Right forelimb (tissue), 1 donor: ENCODE measurements at places on chromosomes 4 and X.

GRCh38 chr4:24434241-24434640, 150.1 kb downstream of the DHX15 start:
- DNase-seq: no peak

DNA sequence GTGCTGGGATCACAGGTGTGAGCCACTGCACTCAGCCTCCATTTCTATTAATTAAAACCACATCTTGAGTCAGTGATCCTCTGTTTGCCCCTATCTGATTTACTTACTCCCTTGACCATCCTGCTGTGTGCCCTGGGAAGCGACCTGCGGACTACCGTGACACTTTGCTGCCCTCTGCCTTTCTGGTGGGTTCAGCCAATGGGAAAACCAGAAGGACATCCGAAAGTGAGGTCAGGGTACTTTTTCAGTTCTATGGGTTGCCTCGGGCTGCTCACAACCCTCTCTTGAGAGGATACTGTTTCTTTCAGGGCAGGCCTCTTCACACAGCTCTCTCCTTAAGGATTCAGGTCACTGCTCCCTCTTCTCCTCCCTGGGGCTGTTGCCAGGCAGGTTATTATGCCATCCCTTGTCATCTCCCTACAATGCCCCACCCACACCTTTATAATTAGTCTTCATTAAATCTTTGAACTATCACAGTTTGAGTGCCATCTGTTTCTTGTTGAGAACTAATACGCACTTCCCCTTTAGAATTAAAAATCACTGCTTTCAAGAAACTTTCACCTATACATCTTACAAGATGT, 21.4 kb downstream of the PLAC8 start:
- no peak for DNase-seq

DNA sequence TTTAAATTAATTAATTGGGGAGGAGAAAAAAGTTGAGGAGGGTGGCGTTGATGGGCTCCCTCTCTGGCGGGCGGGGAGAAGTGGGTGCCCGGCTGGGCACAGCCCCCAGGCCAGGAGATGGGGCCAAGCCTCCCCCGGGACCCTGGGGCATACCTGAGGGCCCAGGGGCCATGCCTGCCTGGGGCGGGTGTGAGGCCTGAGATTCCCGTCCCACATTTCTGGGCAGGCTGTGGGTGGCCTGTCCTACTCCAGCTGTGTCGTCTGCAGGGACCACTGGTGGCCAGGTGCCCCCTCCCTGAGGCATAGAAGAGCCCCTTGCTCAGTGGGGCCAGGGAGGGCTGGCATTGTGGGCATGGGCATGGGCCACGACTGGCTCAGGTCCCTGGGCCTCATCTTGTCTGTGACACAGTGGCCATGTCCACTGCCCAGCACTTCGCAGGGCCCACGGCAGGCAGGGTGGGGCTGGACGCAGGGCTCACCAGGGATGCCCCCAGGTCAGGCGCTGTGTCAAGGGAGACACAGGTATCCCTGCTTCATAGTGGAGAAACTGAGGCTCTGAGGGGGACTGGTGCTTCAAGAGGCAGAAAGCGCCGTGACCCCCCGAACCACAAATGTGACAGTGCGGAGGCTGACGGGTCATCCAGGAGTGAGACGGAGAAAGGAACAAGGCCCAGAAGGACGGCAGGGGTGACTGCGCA, 60.1 kb downstream of the FAM53A start:
- DNase-seq: no peak

DNA sequence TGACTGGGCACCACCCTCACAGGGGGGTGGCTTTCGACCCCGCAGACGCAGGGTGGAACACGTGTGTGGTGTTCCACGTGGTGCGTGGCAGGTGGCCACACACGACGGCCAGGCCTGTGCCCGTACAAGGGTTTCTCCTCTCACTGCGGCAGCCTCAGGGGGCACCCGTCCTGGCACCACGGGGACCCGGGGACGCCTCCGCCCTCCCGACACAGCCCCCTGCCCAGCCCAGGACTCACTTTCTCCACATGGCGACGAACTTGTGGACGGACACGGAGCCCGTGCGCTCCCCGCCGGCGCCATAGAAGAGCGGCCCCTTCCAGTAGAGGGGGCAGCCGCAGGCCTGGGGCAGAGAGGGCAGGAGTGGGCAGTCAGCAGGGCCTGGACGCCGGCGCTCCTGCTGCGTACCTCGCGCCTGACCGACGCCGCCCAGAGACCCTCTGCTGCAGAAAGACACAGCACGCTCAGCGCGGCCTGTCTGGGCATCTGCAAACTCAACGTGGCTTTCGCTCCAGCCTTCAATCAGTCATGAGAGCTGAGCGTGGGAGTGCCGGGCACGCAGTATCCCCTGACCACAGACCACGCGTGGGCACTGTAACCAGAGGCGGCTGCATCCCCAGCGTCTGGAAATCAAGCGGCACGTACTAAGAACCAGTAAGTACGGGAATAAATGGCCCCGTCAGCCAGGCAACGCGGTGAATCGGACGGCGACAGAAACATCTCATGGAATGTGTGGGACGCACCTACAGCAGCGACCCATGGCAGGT, 28.9 kb upstream of the GTPBP6 start:
- no peak for DNase-seq

GRCh38 chrX:153397256-153397960, 3.7 kb downstream of the PNMA6E start:
- DNase-seq: no peak

GRCh38 chr4:48275686-48276085, 6.0 kb upstream of the TEC start:
- DNase-seq: no peak

GRCh38 chrX:141176586-141177451, at the start of gene LDOC1:
Gene LDOC1, minus strand, starts transcription at chrX:141177129. Its CDS starts 108 bp downstream, at chrX:141177021.
- peak; percentile 89 for DNase-seq

- DNase-seq: peak; percentile 75
Observed at GRCh38 chr4:153152501-153153338, 51.5 kb upstream of the TRIM2 start.

- DNase-seq: no peak
Observed at GRCh38 chr4:145679520-145679919, 426 bp upstream of the C4orf51 start.

DNA sequence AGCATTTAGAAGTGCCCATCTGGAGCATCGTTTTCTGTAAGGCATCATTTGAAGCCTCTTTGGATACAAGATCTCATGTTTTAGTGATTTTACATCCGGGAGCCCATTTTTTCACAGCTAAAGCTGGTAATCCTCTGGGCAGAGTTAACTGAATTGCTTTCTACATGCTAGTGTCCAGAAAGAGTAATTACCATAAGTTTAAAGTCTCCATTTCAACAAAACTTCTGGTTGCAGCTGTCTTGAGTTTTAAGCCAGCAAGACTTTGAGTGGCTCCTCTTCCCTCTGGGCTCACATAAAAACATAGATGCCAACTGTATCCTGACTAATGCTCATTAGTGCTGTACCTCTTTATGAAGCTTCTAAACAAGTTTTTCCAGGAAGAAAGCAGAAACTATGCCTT, 65.4 kb downstream of the GPRIN3 start:
- DNase-seq: no peak

DNA sequence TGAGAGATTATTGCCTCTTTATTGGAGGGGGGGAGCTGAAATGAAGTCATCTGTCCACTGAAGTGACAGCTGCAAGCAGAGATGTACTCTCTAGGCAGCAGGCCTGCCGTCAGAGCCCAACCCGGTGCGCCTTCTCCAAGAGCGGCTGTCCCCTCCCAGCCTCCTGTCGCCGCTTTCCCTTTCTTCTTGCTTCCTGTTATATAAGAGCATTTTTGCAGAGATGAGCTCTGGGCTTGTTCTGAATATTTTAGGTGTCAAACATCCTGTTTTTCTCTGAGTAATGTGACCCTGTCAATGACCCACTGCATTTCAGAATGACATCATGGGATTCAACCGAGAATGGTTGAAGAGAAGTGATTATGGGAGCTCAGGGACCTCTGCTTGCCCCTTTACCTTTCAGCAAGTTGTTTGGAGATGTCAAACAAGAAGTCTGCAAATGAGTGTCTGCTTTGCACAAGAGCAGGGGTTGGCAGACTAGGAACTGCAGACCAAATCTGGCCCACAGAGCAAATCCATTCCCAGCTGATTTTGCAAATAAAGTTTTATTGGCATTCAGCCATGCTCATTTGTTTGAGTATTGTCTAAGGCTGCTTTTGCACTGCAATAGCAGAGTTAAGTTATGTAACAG, 79.9 kb downstream of the SLC9A6 start:
- DNase-seq: peak; percentile 56

DNA sequence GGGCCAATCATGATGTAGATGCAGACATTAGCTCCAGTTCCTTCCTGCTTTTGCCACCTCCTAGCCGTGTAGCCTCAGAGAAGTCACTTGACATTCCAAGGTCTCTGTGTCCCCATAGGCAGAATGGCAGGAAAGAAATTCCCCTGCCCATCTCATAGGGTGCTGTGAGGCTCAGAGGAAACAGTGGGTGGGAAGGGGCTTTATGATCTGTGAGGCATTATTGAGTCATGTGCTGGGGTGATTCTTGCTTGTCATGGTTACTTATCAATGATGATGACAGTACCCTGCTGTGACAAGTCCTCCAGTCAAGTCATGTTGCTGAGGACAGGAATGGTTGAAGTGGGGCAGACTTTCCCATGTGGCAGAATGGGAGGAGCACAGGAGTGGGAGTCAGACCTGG, 63.7 kb downstream of the MSX1 start:
- DNase-seq: no peak

DNA sequence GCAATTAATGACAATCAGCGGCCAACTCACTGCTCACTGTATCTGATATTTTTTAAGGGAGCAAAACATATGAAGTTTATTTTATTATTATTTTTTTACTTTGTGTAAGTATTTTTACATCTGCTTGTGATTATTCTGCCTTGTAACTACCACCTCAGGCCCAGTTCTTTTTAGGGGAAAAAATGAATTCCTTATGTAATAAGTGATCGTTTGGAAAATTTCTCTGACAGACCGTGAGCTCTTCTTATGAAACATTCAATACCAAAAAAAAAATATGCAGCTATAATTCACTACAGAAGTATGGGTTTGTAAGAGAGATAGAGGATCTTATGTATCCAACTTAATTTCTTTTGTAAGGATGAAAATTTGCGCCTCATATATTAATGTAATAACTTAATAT, 33.5 kb upstream of the STOX2 start:
- DNase-seq: no peak

DNA sequence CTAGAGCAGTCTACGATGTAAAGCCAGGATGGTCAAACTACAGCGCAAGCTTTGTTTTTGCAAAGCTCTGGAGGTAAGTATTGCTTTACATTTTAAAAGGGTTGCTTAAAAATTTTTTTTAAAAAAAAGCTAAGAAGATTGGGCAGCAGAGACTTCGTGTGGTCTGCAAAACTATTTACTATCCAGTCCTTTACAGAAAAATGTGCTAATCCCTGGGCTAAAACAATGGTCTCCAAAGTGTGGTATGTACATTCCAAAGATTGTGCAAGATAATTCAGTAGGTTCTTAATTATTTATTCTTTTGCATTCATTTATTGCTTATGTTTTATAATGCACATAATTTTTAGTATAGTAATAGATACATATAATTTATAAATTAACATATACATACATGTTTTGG, 113.2 kb downstream of the MFAP3L start:
- DNase-seq: no peak

GRCh38 chrX:47313056-47313455, 57.3 kb upstream of the ZNF157 start:
- no peak for DNase-seq

DNA sequence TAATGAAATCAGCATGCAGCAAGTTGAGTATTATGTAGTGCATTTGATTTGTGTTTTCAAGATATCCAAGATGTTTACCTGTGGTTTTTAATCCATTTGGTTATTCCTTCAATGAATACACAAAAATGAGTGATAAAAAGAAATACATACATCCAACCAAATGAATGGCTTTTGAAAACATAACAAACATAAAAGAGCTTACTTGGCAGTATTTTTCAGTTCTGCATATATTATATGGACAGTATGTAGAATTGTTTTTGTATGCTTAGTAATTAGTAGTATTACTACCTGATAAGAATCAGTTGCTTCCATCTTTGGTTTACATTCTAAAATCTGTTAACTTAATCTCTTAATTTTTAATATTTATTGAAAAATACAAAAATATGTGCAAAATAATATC, 908.9 kb upstream of the AGA start:
- no peak for DNase-seq

- DNase-seq: no peak
Observed at GRCh38 chr4:108519208-108519833, 101.1 kb upstream of the RPL34 start.

DNA sequence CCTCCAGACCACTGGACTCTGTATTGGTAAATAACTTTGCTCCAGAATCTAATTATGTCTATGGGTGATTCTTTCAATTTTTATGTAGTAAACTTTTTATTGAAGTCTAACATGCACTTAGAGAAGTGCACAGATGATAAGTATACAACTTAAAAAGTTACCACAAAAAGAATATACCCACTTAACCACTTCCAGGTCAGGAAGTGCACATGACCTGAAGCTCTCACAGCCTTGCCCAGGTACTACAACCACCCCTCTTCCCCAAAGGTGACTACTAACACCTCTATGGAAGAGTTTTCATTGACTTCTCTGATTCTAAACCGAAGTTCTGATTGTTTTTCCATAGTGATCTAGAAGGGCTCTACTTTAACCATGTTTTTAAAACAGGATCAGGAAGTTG, 43.6 kb upstream of the SPRY1 start:
- DNase-seq: no peak

GRCh38 chr4:142404191-142404611, 441.9 kb downstream of the INPP4B start:
- peak; percentile 68 for DNase-seq

- no peak for DNase-seq
Observed at GRCh38 chrX:133818019-133818418, 167.4 kb downstream of the GPC3 start.

DNA sequence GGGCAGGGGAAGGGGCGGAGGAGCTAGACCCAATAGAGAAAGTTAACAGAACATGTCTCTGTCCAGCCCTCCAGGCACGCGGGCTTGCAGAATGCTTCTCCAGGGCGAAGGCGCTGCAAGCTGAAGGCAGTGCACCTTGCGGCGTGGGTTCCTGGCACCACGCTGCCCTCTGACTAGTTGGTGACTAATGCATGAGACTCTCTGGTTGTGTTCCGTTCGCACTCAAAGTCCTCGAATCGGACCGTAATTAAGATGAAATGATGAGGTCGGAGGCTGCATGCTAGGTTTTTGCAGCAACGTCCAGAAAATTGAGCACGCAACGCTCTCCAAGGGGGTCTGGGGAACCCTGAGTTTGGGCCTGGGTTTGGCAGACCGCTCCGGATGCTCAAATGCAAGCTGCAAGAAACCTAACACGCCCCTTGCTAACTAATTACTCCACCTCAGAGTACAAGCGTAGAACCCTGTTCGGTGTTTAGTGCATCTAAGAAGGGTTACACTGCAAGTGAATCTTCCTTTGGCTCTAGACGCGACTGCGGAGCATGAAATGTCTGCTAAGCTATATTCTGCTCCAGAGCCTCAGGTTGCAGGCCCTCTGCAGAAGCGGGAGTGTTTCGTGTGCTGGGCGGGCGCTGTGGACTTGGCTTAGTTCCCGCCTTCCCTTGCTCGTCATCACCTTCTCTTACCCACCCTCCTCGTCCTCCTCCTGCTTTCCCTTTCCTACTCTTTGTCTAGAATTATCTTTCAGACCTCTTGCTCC, 57.1 kb upstream of the NKAP start:
- no peak for DNase-seq

GRCh38 chr4:55170462-55170861, 45.1 kb upstream of the KDR start:
- no peak for DNase-seq
